Hypothalamus (tissue), 51 donors: ENCODE measurements at places on chromosomes 11 and 22.

GRCh38 chr22:45859231-45860161 lies 117.5 kb downstream of the WNT7B start:
- no peak for DNase-seq

DNA sequence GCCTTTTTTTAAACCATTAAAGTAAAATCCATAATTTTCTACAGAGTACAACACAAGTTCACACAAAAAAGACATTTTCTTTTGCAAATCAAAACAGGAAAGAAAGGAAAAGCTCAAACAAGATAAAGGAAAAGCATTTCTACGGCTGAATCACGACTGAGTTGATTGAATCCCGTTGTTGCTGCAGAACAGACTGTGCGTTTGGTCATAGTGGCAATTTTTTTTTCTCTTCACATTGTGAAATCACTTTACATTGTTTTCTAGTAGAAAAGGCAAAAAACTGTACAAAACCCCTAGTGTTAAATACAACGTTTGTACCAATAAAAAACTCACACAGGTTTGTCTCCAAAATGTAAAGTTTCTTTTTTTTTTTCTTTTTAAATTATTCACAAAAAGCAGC lies 17.3 kb upstream of the RAPSN start:
- DNase-seq, result no peak

DNA sequence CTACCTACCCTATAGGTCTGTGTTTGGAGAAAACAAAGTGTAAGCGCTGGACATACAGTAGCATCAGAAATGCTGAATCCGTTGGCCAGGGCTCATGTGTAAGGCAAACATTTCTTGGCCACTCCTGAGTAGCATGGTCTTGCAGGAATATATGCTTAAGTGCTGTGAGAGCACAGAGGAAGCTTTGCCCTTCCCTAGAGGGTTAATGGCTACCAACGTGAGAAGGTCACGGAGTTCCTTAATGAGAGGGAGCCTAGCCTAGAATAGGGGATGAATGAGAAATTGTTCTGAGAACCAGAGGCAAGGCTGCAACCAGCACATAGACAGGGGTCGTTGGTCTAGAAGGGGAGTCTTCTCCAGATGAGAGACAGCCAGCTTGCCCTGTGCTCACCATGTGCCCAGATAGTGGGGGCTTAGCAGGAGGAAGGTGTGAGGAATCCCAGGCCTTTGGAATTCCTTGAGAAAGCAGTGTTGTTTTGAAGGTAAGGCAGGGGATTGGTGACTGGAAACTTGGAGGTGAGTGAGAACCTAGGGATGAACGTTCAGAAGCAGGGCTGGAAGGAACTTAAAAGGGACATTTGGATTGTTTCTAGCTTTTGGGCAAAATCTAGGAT lies 29.5 kb downstream of the RCOR2 start:
- DNase-seq, result no peak

- DNase-seq, result no peak
Measured at GRCh38 chr11:4460151-4460550, 11.1 kb downstream of the OR52K2 start.

GRCh38 chr11:10414659-10415058 lies 40.4 kb upstream of the AMPD3 start:
- DNase-seq, result no peak

DNA sequence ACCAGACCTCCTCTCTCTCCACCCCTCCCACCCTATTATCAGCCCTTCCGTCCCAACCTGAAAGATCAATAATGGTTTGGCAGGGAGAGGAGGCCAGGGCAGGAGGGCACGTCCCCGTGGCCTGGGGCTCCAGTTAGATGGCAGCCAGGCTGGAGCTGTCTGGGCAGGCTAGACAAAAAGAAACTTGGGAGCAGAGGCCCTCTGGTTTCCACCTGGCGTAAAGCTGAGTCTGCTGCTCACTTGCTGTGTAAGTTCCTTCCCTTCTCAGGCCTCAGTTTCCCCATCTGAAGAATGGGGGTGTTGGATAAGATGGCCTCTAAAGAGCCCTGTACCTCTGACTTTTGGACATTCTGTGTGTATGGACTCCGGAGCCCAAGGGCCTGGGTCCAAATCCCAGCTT lies 3.8 kb upstream of the RHOD start:
- DNase-seq, result no peak

DNA sequence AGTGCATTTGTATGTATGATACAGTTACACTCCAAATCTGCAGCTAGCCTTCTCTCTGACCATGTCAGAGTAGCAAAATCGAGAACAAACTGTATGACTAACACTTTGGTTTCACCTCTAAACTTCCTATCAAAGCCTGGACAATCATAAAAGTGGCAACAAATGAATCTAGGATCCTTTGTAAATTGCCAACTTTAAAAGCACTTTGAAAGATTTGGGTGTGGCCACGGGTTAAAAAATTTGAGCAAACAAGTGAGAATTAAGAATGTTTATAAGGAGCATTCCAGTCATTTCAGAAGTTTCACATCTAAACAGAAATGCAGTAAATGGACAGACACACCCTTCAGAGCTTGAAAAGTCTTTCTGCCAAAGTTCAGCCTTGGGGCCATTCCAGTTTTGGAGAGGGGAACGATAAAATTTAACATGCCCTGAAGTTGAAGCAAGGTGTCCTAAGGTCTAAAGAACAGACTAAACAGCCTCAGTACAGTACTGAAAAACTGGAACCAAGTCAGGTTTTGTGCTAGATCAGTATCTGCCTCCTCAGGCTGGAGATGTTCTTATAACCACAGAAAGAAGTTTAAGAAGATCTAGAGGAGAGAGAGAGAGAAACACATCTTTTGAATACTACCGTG lies 181.9 kb upstream of the BDNF start:
- no peak for DNase-seq

DNA sequence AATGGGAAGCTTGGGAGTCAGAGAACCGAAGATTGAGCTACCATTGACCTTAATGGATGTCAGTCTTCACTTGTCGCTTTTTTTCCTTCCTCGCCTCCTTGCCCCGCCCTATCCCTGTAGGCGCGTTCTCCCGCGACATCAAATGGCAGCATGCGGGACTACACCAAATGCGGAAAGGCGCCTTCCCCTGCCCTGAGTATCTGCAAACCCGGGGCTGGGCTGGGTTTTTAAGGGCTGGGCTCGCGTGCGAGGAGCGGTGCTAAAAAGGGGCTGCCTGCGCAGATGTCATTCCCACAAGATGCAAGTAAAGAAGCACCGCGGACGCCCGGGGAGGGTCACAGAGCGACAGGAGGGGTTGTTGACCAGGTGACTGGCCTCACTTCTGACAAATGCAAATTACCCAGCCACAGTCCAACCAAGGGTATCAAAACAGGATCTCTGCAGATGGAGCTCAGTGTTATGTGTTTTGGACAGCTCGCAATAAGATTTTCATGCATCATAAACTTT lies 4.7 kb upstream of the FAM111B start:
- no peak for DNase-seq

DNA sequence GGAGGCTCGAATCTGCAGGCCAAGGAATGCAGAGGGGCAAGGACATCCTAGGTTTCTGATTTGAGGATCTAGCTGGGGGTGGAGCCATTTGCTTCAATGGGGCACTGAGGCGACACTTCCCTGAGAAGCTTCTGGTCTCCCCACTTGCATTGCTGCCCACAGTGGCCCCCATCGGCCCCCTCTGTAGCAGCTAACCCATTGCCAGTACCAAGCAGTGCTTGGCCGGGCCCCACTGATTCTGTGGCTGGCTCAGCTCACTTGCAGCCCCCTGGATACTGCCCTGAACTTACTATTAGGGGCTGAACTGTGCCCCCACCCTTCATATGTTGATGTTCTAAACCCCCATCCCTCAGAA lies 42.9 kb upstream of the SHISAL1 start:
- no peak for DNase-seq

DNA sequence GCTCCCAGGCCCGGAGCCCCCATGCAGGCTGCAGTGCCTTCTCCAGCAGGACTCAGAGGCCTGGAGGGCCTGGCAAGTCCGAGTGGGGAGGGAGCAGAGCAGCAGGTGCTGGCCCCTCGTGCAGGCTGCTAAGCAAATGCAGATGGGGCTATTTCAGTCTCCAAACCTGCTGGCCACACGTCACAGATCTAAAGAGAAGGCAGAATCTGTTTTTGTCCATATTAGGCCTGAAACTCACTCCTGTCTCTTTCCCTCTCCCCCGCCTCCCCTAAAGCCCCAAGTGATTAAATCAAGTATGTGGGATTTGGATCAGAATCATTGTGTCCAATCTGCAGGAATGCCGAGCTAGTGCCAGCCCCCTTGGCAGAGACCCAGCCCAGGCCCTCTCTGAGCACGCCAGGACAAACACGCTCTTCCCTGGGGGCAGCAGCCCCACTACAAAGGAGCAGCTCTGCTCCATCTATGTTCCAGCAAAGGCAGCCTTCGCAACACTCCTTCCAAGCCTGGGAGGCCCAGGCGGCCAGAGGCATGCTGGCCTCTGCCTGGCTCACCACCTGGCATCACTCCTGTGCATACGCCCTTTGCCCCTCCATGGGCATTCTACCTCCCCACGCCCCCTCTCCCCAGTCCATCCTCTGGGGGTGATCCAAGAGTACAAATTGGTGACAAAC lies 26.5 kb downstream of the RPL27A start:
- peak; percentile 22 for DNase-seq

DNA sequence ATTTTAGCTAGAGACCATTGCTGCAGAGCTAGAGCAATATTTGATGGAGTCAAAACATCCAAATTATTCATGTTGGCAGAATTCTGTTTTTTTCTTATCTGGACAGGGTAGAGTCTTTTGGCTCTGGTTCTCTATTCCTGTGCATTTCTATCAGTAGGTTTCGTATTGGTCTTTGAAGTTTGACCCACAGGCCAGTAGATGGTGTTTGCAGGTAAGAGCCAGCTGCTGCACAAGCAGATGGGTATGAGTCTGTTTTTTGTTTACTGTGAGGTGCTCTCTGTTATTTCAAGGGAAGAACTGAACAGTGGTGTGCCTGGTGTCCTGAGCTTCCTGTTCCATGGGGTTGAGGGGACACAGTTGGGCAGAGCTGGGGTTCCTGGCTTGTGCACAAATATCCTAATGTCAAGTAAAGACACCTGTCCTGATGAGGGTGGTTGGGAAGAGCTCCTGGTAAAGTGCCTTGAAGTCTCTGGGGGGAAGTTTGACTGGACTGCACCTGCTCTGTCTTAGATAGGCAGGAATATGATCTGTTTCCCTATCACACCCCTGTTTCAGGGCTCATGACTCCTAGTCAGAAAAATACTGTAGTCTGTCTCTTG lies 34.0 kb upstream of the SLC22A25 start:
- no peak for DNase-seq

- DNase-seq, result no peak
Measured at GRCh38 chr11:541433-541885, 4.1 kb downstream of the LRRC56 start.

GRCh38 chr11:132957881-132958280 lies 574.4 kb downstream of the OPCML start:
- no peak for DNase-seq

GRCh38 chr11:131370090-131370751 lies at the start of gene NTM:
NTM (plus strand) TSS chr11:131370615.
- peak; percentile 47 for DNase-seq

- DNase-seq, result no peak
Measured at GRCh38 chr11:43579919-43580276, 100.6 kb upstream of the HSD17B12 start.

- no peak for DNase-seq
Measured at GRCh38 chr22:46001426-46002106, 24.6 kb upstream of the WNT7B start.

GRCh38 chr11:132278801-132279574 lies 908.6 kb downstream of the NTM start:
- no peak for DNase-seq

DNA sequence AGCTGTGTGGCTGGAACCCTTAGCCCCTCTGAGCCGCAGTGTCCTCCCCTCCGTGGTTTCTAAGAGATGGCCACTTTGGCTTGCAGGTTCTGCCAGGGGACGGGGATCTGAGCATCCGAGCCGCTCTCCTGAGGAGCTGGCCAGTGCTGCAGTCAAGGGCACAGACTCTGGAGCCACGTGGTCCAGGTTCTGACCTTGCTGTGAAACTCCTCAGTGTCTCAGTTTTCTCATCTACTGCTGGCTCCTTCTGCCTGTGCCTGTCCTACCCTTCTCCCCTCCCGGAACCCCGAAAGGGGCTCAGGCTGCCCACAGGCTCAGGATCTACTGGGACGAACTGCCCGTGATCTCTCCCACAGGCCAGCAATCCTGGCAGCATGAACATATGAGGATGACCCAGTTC lies 65.4 kb upstream of the TTLL12 start:
- no peak for DNase-seq

- DNase-seq, result no peak
Measured at GRCh38 chr11:115929618-115930129, 425.5 kb upstream of the CADM1 start.

DNA sequence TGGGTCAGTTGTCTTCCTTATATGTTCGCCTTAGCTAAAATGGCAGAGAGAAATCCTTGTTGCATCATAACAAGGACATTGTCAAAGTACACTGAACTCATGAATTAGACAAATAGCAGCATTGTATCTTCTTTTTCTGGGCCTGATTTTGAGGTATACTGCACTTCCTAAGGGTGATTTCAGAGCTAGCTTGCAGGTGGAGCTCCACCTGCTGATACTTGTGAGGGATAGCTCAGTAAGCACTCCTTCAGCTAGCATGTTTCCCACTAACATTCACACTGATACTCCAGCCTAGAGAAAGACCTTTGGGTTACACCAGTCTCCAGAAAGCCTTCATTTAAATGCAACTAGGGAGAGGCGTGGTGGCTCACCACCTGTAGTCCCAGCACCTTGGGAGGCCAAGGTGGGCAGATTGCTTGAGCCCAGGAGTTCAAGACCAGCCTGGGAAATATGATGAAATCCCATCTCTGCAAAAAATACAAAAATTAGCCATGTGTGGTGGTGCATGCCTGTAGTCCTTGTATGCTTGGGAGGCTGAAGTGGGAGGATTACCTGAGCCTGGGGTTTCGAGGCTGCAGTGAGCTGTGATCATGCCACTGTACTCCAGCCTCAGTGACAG lies 29.8 kb downstream of the JAM3 start:
- DNase-seq, result no peak

- DNase-seq, result no peak
Measured at GRCh38 chr11:65341856-65342255, 8.2 kb downstream of the DPF2 start.

DNA sequence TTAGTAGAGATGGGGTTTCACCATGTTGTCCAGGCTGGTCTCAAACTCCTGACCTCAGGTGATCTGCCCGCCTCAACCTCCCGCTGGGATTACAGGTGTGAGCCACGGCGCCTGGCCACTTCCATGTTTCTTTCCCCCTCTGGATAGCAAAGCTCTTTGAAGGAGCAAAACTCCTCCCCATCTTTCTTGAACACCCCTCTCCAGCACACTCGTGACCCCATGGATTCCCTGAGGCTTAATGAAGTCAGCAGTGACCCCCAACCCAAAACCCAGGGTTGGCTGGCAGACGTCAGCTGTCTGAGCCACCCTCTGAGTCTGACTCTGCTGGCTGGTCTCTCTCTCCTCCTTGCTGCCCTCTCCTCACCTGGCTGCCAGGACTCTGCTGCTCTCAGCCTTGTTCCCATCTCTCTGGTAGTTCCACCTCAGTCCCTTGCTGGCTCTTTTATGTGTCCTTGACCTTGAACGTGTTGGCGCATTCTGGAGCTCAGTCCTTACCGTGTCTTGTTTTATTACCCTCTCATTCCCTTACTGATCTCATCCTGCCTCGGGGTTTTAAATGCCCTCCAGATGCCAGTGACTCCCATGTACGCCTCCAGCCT lies 44.5 kb downstream of the PARVG start:
- no peak for DNase-seq

- no peak for DNase-seq
Measured at GRCh38 chr11:91630916-91631673, 593.5 kb upstream of the FAT3 start.

- no peak for DNase-seq
Measured at GRCh38 chr11:14886513-14886912, 5.5 kb downstream of the CYP2R1 start.

GRCh38 chr22:39985383-39986035 lies 9.2 kb upstream of the FAM83F start:
- DNase-seq, result no peak

- DNase-seq, result no peak
Measured at GRCh38 chr11:124895471-124895971, 2.1 kb downstream of the ROBO4 start.
